ENCODE measurements at places on chromosomes 2 and 18.

DNA sequence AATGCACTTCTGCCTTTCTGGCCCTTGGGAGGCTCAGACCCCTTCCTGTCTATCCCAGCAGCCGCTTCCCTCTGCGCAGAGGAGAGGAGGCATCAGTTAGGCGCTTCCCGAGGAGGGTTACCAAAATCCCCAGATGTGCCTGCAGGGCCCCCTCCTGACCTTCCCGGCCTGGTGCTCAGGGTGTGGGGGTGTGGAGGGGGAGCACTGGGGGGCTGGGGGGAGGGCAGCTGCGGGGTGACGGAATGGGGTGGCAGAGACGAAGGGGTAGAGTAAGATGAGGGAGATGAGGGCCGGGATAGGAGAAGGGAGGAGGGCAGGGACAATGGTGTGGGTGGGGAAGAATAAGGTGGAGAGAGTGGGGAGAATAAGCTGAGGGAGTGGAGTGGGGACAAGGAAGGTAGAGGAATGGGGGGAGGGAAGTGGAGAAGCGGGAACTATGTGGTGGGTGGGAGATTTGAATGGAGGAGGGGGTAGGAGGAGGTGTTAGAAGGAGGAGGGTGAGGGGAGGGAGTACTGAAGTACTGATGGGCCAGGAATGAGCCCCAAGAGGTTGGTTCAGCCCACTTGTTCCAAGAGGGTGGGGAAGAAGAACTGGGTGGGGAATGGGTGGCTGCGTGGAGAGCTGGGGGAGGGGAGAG lies 6.5 kb upstream of the ZAP70 start:
- no peak for DNase-seq

- DNase-seq: no peak
These were observed 611.6 kb downstream of the FBXO15 start for GRCh38 chr18:73535990-73536389.

DNA sequence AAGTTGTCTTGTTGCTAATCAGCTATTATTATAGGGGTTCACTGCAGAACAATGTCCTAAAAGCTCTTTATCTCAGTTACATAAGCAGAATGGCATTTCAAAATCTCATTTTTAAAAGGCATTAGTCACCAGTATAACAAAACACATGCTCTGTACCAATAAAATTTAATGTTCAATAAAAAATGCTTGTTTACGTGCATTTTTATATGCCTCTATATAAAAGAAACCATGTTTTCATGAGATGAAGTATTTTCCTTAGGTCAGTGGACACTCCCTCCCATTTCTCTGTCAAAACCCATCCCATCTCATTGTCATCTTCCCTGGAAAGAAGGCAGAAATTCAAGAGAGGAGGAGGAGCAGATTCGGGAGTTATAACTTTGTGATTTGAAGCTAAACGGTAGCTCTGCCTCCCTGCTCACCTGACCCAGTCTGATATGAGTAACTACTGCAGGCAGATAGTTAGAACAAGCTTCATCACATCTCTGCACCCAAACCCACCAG lies 231.9 kb upstream of the SIX2 start:
- peak; percentile 51 for DNase-seq

DNA sequence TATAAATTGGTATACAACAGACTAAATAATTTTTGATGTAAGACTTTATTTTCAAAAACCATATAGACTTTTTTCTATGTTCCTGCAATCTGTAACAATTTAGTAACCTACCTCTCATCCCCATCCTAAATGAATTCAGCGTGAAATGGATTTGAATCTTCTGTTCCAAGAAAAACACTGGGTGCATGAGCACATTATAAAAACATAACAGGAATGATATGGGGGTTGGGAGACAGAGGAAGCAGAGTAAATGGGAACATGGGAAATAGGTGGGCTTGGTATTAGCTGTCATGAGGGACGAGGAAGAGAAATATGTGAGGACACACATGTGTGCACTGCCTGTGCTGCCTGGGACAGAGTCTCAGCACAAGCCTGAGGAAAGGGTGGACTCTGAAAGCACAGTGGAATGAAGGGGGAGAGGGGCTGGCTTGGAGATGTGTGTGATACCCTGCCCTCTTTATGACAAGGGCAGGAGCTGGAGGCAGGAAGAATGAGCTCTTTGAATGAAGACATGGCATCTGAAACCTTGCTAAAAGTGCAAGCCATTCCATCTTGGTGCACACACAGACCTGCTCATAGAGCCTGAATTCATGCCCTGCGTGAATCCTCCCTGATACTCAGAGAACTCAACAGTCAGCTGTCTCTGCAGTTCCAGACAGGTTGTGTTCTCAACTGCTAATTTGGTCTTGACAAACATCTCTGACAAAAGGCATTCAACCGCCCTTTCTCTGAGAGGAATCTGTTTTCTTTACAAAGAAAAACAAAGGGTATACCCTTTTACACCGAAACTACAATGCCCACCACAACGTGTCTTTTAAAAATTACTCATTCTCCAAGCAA lies 66.6 kb downstream of the EPB41L3 start:
- peak; percentile 5 for DNase-seq

DNA sequence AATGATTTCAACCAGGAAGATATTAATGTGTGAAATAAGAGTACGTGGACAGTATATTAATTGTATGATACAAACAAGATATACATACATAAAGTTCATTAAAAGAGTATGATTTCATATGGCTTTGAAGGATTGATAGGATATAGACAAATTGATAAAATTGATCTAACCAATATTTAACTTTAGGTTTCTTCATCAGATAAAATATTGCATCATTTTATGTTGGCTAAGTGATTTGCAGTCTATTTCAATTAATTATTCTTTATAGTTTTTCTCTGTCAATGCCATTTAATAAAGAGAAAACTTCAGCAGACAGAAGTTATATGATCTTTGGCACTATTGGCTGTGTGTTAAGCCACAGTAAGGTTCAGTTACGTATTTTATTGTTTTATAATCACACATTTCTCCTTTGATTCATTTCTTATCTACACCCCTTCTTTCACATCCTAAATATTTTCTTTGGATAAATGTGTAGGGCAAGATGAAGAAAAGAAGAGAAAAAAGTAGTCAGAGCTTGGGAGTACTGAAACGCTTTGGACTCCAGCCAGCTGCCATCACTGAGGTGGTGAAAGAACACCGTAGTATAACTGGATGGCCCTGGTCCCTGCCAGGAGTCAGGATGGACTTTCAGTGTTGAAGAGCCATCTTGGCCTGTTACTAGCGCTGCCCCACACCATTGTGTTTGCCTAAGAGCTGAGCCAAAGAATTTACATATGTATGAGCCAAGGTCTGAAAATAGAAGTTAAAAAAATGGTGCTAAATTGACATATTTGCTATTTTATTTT lies 9.8 kb upstream of the CPS1 start:
- DNase-seq: no peak

DNA sequence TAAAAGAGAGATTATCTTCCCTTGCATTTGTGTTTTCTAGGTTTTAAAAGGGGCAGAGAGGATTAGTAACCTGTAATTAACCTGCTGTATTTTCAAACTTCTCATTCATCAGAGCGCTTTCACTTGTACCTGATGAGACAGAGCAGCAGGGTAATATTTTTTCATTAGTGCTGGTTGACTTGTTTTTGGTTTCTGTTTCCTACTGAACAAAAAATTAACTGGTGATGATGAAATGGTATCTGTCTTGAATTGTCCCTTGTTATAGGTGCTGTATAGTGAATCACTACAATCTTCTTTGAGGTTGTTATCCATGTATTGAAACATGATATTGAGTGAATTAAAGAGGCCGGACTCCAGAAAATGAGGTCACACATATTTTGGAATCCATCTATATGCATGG lies 37.9 kb downstream of the CDH20 start:
- DNase-seq: no peak

GRCh38 chr2:47083005-47083404 lies 72.1 kb downstream of the STPG4 start:
- DNase-seq: no peak

DNA sequence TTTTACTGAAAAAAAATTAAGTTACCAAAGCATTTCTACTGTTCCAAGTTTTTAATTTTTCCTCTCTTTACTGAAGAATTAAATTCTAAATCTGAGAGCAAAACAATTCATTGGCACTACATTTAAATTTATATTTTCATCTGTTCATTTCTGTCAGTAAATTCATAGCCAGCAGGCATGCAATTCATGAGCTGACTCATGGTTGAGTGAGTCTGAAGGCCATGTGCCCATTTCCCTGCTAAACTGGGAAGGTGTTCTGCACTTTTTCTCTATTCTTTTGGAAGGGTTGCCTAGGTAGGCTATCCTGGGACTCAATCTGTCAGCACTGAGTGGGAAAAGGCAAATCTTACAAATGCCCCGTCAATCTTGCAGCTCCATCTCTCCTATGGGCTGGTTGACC lies 88.7 kb downstream of the KLHL14 start:
- DNase-seq: no peak

DNA sequence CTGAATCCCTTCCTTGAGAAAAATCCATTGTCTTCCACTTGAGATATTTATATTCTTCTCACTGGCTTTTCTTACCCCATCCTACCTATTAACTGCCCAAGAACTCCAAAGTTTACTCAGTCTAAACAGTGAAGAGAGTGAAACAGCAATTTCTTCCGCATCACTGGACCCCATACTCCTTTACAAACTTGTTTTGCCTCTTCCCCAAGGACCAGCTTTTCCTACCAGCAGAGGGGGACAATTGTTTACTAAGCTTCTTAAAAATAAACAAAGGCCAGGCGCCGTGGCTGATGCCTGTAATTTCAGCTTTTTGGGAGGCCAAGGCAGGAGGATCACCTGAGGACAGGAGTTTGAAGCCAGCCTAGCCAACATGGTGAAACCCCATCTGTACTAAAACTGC lies 52.0 kb downstream of the LRATD1 start:
- DNase-seq: no peak

DNA sequence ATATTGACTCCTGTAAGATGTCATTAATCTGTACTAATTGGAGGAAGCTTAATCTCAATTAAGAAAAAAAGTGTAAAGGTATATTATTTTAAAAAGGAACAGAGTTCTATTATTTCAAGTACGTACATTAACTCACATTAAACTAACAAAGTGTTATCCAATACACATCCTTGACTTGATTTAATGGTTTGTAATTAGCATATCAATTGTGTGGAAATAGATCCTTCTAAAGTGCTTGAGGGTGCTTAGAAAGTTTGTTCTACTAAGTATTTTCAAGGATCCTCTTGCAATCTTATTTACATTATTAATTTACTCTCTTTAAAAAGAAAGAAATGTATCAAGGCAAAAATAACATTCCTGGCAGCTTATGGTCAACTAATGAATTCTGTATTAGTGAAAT lies 720.3 kb downstream of the KCNJ3 start:
- no peak for DNase-seq

DNA sequence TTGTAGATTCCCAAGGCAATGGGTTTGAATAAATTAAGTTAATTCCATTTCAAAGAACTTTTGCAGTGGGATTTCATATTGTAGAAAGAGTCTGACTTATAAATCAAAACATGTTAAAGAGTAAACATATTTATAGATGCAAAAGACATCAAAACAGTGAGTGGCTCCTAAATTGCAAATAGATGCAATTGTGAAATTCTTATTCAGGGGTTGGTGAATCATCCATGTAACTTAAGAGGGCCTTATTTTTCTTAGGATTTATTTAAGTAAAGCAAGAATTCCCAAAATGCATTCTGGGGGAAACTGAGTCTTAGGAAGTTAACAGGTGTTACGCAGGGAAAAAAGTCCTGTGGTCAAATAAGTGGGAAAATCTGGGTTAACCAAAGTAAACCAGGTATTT lies 11.3 kb downstream of the TANC1 start:
- no peak for DNase-seq

DNA sequence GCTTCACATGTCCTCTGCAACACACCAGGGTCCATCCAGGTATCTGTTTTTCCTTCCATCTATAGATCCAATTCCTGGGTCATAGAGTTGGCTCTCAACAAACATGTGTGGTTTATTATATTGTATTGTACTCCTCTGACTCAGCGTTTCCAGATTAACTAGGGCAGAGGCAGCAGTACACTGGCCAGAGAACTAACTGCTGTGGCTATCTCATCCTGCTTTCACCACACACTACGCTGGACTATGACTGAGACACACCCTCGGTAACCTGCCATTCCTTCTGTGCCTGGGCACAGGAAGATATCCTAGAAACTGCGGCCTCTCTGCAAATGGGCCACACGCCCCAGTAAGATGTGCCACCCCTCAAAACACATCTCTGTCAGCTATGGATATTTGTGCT lies 159.8 kb upstream of the STK17B start:
- DNase-seq: no peak

DNA sequence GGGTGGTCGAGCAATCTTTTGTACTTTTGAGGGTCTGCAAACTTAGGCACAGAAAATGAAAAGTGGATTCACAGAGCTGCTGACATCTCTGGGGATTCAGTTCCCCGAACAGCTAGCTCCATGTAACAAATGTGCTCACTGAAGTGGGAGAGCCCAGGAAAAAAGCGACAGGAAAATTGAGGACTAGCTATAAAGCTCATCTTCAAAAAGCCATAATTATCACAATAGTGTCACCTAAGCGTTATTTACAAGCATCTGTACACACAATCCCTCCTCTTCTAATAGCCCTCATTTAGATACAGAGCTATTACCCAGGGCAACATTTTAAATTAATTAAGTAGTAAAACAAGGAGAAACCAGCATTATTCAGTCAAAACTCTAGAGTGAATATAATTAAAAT lies 36.1 kb downstream of the RNF152 start:
- no peak for DNase-seq

- DNase-seq: no peak
These were observed at the start of gene SERPINE2 for GRCh38 chr2:224039080-224039769. Gene SERPINE2 (minus strand): TSS chr2:224039286. CDS start chr2:224001900, 37,386 bp downstream.

GRCh38 chr2:230898016-230898712 lies 26.9 kb downstream of the GPR55 start:
- DNase-seq: no peak

DNA sequence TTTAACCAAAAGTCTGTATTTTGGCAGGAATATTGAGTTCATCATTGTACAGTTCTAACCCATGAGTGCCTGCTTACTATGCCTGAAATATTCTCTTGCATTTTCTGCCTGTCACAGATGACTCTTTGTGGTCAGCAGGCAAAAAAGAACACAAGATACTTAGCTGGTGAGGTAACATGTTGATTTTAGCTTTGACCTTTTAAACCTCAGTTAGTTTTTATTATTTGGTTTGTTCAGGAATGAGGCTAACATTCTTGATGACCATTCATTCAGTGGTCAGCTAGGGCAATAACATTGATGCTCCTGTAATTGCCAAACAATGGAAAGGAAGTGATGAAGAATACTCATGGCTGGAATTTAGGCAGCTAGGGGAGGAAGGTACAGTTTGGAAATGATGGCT lies 491.2 kb downstream of the PIK3C3 start:
- peak; percentile 75 for DNase-seq

GRCh38 chr2:72754628-72755320 lies 71.1 kb downstream of the EXOC6B start:
- no peak for DNase-seq

- no peak for DNase-seq
These were observed 191.9 kb upstream of the TCF4 start for GRCh38 chr18:55779691-55780585.

DNA sequence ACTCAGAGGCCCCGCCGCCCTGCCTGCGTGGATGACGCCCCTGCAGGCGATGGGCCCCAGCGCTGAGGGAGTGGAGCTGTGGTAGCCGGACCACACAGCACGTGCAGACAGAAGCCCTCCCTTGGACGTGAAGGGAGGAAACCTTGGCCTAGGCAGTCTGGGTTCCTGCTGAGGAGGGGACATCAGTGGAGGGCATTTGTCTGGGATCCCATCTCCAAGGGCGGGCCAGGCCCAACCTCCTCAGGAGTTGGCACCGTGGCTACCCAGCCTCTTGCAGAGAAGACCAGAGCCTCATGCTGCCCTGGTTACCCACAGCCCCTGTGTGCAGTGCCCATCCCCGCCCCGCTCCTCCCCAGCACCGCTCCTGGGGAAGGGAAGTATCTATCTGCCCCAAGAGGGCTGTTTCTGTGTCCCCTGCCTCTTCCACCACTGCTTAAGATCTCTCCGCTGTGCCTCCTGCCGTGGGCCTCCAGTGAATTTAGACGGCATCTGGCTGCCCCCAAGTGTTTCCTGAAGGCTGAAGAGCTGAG lies 241.8 kb downstream of the KLHL29 start:
- DNase-seq: no peak

Measured in non-pigmented ciliary epithelial cell (primary cell).